HCEC 1CT (cell line): ENCODE measurements at places on chromosomes 2 and 18.
A peak's percentile ranks its signal among the peaks of the same experiment; 100 is the strongest.

GRCh38 chr18:79258447-79258846 is 137.3 kb upstream of the NFATC1 start:
- DNase-seq = no peak

- DNase-seq = no peak
Observed at GRCh38 chr2:240825476-240825875, 5.5 kb upstream of the KIF1A start.

- DNase-seq = no peak
Observed at GRCh38 chr2:1060987-1061386, 110.3 kb downstream of the SNTG2 start.

GRCh38 chr18:64851726-64852125 is 702.8 kb upstream of the LINC00305 start:
- no peak for DNase-seq

DNA sequence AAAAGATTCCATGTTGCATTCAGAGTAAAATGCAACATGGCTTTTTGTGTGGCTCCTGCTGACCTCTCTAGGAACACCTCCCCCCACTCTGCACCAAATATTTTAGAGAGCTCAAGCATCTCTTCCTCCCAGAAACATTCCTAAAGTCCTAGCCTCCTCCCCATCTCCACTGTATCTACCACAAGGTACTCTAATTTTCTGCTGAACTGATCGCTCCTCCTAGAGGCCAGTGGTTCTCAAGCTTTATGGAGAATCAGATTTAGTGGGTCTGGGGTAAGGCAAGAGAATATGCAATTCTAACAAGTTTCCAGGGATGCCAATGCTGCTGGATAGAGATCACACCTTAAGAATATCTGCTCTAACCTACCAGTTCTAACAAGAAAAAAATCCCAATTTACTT is 89.5 kb upstream of the HNRNPA3 start:
- DNase-seq = no peak

DNA sequence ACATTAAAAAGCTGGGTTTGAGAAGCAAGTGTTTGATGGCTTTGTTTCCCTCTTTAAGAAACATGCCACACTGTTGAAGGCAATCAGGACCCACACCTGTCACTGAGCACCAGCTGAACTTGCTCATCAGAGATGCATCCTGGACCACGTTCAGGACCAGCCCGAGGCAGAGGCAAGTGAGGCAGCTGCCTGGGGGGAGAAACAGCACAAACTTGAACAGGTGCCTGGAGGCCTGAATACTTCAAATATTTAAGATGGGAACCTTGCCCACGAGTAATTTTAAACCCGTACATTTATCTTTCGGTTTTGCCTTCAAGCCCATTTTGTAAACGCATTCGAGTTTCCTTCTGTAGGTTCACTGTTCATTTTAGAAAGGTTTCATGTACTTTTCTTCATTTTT is 421.3 kb downstream of the NYAP2 start:
- DNase-seq = no peak

DNA sequence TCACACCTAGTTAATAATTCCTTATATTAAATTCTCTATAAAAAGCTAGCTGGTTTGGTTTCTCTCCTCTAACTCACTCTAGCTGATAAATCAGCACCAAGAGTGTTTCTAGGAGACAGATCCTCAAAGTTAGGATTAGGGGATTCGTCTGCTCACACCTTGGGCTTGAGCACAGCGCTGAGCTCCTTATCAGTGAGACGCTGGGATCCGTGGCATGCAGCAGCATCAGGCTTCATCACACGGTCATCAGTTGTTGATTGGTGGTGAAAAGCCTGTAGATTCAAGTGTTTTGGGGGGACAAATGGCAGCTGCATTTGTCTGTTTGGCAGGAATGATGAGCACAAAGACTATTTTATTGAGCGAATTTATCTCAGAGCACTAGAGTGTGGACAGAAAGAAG is 72.6 kb upstream of the MC2R start:
- no peak for DNase-seq

DNA sequence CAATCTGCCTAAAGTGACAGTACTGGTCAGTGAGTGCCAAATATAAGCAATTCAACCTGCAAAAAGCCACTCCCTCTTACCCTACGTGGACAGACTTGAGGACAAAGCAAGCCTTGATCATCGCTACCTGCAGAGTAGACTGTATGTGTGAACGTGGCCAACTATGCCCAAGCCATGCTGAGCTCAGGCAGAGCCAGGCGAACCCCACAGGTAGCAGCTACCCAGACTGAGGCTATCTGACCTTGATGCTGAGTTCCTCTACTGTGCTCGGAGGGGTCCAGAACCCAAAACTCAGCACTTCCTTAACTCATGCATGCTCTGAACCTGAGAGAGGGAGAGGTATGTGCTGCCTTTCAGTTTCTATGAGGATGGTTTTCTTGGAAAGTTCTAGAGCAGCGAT is 63.5 kb upstream of the TMEM200C start:
- DNase-seq = no peak

DNA sequence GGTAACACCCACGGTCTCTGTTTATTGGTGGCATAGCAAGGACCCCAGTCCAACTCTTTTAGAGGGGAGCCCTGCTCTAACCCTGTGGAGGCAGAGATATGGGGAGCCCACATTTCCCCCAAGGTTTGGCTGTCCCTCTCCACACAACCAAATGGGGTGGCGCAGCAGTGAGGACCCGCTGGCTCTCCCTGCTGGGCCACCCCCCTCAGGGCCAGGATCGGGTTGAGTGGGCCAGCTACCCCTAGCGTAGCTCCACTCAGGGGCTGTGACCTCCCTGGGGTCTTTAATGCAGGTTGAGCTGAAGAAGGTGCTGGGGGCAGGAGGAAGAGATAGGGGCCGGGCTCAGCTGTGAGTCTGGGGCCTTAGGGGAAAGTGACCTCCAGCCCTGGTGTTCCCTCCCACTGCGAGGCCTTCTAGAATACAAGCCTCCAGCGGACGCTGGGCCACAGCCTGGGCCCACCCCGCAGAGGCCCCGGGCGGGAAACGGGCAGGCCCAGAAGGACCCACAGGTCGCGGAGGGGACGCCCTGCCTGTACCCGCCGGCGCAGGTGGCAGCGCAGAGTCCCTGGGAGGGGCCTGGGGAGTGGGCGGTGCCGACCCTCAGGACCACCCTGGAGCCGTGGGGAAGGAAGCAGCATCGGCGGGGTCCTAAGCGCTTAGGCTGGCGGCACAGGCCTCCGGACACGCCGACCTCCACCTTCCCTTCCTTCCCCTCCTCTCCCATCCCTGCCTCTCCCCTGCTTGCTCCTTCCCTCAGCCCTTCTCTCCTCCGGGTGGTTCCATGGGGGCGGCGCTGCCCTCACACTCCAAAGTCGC is 9.6 kb downstream of the CROCC2 start:
- DNase-seq = no peak

DNA sequence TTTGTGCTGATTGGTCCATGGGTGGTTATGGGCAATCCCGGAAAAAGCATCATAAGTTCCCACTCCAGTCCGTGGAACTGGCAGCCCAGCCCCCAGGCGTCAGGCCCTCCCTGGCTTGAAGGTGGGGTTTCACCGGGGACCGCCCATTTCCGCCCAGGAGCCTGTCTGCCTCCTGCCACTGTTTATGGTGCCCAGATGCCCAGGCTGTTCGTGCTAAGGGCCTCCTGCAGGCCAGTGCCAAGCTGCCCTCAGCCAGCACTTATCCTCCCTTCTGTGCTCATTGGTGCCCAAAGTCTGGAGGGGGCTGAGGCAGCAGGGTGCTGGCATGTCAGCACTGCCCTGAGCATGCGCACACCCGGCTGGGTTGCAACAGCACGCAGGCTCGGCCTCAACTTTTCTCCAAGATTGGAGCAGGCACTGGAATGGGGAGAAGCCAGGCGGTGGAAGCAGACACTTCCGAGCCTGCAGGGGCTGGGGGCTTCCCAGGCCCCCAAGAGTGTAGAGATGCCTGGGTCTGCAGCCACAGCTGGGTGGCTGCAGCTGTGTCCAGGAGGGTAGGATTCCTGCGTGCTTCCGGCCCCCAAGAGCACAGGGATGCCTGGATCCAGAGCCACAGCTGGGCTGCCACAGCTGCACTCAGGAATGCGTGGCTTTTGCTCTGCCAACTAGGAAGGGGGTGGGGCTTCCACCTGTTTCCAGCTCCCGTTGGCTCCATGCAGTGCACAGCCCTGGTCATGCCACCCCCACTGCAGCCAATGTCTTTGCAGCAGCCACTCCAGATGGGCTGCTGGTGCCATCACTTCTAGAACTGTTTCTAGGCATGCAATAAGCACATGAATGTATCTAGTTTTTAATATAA is 74.0 kb downstream of the AGPS start:
- peak; percentile 12 for DNase-seq

DNA sequence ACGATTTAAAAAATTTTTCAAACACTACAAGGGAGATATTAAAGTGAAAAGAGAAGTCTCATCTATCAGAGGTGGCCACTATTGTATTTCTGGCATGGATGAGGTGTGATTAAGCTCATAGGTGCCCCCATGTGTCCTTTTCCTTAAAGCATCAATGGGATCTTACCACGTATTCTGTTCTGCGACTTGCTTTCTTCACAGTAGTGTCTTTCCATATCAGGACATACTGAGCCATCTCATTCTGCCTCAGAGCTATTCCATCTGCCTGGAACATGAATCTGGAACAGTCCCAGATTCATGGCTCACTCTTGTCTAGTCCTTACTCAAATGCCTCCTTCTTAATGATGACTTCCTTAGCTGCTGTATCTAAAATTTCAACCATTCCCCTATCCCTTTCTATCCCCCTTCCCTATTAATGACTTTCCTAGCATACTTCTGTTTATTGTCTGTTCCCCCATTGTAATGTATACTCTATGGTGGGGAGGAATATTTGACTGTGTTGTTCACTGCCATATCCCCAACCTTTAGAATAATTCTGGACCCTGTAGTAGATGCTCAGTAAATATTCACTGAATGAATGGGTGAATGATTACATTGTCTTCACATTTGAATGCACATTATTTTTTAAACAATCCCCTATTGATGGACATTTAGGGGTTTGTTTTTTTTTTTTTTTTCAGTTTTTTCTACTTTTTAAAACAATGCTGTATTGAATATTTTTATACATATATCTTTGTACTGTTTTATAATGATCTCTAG is 11.1 kb downstream of the STAMBP start:
- peak; percentile 39 for DNase-seq

GRCh38 chr18:45014047-45014501 is 333.4 kb downstream of the SETBP1 start:
- DNase-seq = no peak

DNA sequence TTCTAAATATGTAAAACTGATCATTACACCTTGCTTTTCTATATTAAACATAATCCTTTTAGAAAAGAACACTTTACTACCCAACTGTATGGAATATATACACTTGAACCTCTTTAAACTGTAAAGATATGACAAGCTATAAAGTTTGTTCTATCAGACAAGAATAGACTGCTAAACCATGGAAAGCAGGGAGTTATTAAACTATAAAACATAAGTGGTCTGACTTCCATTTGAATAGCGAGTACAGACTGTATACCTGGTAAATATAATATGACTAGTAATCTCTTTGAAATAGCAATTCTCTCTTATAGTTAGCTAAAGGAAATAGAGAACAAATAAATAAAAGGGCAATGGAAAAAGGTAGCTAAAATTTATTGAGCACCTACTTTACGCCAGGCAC is 125.7 kb downstream of the PRKRA start:
- no peak for DNase-seq

DNA sequence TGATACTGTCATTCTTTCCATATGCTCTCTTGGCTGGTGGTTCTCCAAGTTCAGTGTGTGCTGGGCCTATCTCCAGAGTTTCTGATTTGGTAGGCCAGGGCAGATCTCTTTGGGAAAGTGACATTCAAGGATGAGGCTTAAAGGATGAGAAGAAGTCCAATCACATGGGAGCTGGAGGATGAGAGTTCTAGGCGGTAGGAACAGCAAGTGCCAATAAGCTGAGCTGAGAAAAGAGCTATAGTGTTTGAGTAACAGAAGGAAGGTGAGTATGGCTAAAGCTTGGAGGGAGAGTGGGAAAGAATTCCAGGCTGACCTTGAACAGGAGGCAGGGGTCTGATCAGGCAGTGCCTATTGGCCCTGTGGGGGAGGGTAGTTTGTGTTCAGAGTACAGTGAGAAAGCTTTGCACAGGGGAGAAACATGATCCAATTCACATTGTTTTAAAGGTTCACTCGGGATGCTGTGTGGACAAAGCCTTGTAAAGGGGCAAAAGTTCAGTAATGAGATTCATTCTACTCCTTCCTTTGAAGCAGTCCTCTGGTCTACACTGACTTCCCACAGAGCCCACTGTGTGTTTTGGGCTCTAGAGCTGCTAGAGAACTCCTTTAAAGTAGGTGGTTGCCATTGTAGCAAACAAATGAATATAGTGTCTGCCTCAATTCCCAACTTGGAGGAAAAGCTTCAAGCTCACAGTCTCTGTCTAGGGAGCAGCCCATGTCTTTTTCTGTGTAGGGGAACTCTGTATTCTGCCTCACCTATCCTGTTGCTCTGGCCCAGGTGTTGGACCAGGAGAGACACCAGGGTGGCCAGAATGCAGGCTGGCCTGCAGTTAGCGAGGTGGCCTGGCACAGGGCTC is 81.8 kb downstream of the FASTKD2 start:
- DNase-seq = no peak

DNA sequence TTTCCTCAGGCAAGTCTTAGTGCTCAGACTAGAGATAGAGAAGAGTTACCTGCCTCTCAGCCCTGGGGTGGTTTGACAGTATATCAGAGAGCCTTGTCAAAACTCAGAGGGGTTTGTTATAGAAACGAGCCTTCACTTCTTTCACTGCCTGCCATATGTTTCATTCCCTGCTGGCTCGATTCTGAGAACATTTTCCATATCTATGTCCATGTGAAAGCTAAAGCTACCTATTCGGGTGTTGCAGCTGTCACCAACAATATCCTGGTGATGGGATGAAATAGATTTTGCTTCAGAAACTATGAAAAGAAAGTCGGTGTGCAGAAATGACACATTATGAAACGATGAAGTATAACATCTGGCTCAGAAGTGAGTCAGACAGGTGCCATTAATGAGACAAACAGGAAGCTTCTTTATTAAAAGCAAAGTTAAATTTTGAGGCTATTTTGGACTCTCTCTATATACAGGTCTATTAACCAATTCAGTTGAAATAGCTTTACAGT is 56.1 kb upstream of the TANK start:
- DNase-seq = no peak

- DNase-seq = no peak
Observed at GRCh38 chr18:8366656-8367055, 242.6 kb upstream of the RAB12 start.

DNA sequence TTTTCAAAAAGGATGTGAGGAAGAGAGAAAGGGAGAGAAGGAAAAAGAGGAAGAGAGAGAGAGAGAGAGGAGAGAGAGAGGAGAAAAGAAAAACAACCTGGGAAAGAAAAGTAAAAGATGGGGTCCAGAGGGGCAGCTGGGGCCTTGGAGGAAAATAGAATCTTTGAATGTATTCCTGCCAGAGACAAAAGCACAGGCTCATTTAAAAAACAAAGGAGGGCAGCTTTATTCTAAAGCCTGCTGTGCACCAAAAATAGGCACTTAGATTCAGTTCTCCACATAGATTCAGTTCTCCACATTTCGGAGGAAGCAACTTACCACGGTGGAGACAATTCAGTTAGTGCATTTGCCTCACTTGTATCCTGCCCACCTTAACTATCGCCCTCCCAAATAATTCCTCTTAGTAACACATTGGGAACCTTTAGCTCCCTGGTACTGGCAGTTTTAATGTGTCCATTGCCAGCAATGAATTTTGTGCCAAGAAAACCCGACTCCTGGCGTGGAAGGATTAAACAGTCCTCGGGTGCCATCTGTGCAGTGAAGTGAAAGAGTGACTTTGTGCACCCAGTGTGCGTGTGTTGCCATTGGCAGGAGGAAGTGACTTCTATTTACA is 71.3 kb downstream of the DPP4 start:
- no peak for DNase-seq
